Astrocyte of the cerebellum (primary cell): ENCODE measurements at places on chromosomes 6 and 20.

GRCh38 chr20:53750827-53751619 lies 157.4 kb upstream of the ZNF217 start:
- peak; percentile 77 for DNase-seq

DNA sequence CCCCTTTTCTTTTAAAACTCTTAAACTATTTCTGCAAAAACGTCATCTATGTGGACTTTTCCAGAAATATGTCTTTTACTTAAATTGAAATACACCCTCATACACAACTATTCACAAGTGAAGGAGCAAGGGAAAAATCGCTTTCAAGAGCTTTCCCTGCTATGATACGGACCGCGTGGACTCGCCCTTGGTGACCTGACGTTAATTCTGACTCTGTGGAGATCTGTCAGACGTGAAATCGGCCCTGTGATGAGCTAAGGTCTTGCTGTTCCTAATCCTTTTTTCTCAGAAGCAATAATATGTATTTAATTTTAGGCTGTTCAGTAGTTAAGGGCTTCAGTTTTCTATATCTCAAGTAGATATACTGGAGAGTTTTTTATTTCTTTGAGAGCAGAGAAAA lies 113.6 kb downstream of the RPP40 start:
- DNase-seq = no peak

- no peak for DNase-seq
These were observed 26.1 kb upstream of the TINAG start for GRCh38 chr6:54282186-54282585.

DNA sequence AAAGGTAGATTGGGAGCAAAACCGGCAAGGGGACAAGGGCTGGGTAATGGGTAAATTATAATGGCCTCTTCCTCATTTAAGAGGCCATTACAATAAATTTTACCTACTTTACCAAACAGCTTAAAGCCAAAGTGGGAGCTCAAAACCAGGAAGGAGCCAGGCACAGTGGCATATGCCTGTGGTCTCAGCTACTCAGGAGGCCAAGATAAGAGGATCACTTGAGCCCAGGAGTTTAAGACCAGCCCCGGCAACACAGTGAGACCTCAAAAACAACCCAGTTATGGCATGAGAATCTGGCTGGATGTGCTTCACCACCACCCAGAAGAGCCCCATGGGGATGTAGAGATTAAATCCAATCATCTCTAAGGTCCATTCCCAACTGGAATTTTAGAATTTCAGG lies 52.9 kb upstream of the TAF8 start:
- no peak for DNase-seq

DNA sequence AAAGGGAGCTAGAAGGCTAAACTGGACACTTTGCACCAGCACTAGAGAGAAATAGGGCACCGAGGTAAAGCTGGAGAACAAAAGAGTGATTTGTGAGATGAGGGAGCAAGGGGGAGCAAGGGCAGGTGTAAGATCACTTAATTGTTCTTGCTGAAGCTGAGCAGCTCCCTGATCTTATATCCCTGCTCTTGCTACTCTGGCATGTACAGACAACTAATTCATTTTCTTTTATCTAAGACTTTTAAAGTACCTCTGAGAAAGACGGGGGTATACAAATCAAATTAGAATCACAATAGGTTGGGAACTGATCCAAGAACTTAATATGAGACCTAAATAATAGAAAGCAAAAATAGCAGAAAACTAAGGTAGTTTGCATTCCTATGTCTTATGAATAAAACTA lies 381.7 kb upstream of the POU3F2 start:
- no peak for DNase-seq

GRCh38 chr6:168301648-168302398 lies 17.8 kb downstream of the DACT2 start:
- no peak for DNase-seq

DNA sequence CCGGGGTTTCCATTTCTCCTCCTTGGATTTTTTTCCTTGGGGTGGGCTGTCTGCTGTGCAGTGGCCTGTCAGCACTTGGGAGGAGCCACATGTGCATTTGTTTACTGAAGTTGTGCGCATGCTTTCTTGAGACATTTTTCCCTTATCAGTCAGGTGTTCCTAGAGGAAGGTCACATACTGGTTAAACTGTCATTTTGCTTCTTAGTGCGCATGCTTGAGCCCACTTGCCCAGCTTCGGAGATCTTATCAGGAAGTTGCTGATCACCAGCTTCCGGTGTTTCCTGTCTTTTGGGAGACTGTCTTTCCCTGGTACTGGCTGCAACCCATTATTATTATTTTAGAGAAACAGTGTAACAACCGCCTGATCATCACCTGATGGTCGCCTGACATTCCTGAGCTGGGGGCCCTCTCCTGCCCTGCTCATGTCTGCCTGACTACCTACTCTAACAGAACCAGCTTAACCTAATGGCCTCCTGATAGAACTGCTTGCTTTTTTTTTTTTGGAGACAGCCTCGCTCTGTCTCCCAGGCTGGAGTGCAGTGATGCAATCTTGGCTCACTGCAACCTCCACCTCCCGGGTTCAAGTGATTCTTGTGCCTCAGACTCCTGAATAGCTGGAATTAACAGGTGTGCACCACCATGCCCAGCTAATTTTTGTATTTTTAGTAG lies 378 bp upstream of the ERVFRD-1 start:
- DNase-seq = no peak

DNA sequence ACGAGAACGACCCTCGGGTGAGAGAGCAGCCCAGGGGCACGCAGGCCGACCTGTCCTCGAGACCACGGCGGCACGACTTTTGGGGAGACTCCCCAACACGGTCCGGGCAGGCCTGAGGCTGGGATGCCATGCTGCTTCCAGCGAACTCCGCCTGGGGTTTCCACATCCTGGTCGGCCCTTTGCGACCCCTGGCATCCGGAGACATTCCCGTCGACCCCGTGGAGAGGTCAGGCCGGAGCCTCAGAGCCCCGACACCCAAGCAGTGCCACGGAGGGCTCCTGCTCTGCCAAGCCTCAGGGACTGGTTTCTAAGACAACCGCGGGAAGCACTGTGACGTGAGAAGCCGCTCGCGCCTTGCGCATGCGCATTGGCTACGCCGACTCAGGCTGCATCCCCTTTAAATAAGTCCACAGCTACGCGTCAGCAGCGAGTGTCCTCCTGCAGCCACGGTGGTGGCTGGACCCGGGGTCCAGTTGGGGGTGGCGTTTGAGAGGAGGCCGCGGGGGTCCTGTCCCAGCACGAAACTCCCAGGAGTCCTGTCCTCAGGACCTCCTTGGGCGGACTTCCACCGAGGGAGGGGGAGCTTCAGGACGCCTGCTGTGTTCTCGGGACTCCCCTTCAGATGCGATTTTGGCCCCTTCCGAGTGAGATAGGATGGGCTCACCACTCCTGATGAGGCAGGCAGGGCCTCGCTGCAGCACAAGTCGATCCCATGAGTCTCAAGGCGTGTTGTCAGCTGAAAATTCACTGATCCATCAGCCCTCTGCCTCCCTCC lies 1089.3 kb upstream of the DEFB115 start:
- no peak for DNase-seq

- DNase-seq = no peak
These were observed 22.2 kb upstream of the PNPLA1 start for GRCh38 chr6:36247693-36248092.

DNA sequence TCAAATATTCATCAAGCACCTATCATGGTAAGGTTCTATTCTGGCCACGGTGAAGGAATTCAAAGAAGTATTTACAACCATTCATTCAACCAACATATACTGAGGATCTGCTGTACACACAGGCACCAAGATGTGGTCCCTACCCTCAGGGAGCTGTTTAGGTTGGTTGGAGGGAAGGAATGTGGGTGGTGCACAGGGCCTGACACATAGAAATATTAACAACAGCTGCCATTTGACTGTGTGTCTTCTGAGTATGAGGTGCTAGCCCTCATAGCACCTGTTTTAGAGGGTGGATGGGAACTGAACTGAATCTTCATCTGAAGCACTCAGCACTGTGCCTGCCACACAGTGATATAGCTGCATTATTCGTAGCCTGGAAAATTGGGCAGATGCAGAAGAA lies 7.3 kb downstream of the SNPH start:
- DNase-seq = no peak

- DNase-seq = no peak
These were observed 76.7 kb downstream of the IYD start for GRCh38 chr6:150445486-150445885.

DNA sequence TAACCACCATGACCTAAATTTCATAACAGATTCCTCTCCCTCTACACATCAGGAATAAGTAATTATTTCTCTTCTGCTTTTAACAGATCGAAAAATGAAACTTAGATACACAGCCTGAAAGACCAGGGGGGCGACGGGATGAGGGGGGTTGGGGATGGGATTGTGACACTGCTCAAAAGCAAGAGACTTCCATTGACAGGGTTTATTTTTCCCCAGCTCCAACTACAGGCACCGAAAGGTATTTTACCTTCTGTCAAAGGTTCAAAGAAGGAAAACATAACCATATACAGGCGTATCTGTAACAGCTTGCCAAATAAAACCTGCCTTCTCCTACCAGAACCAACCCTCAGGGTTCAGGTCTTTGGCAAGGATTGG lies 1.3 kb downstream of the EPHA7 start:
- no peak for DNase-seq

DNA sequence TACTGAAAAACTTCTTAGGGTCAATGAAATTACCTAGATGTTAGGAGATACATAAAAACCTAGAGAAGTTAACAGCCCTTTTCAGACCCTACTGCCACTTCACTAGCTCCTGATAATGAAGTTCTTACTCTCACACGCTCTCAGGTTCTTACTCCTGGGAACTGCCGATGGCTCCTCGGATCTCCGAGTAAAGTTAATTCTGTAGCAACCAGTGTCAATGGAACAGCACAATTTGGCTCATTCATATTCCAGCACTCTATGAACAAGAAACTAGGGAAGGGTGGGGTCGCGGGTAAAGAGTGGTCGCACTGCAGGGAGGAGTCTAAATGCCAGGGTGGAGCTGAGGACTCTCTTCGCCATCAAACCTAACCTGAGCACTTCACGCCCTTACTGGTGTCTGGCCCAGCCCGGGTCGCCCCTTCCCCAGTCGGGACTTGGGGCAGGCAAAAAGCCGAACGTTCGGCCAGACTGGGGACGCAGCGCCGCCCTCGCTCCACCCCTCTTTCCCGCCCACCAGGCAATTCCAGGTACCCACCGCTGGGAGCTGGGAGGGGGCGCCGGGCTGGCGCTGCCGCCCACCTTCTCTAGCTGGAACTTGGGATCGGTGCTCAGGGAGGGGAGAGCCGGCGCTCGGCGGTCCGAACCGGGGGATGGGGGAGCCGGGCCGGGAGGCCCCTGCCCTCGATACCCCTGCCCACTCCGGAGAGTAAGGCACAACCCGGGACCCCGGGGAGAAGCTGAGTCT lies 744 bp downstream of the RAB23 start:
- no peak for DNase-seq

GRCh38 chr6:136520517-136520916 lies 29.7 kb downstream of the MAP7 start:
- no peak for DNase-seq

GRCh38 chr6:166763606-166764472 lies 136.8 kb upstream of the RPS6KA2 start:
- no peak for DNase-seq

GRCh38 chr6:87483929-87484328 lies 11.2 kb downstream of the SLC35A1 start:
- DNase-seq = peak; percentile 55

GRCh38 chr20:32661820-32662528 lies 11.8 kb downstream of the C20orf203 start:
- no peak for DNase-seq

DNA sequence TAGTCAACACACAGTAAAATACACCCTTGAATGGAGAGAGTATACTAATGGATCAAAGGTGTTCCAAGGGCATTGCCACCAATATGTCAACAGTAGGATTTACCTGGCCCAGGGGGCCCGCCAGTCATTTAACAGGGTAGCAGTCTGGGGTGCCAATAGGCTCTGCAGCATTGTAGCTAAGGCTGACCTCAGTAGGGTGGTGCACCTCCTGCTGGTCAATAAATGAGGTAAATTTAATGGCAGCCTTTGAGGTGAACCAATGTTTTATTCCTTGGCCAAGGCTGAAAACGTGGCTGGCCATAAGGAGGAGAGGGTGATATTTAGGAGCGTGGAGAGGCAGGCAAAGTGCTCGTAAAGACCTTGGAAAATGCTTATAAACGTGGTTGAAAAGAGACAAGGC lies 147.2 kb downstream of the RPS12 start:
- no peak for DNase-seq

- DNase-seq = no peak
These were observed 14.6 kb downstream of the RTN4IP1 start for GRCh38 chr6:106614592-106615257.

GRCh38 chr20:51493346-51493791 lies 49.1 kb downstream of the NFATC2 start:
- DNase-seq = no peak

- no peak for DNase-seq
These were observed 14.9 kb downstream of the TCF21 start for GRCh38 chr6:133903855-133904254.

DNA sequence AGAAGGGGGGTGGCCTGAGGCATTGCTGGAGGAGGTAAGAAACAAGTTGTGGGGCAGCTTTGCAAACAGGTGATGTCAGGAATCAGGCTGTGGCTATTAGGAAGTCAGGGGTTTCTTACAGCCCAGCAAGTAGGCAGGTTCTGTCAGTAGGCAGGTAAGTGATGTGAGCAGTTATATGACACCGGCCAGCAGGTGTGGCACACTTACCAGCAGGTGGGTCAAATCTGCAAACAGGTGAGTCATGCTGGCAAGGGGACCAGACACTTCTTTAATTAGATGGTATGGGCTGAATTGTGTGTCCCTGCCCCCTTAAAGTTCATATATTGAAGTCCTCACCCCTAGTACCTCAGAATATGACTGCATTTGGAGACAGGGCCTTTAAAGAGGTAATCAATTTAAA lies 16.4 kb upstream of the ENPP4 start:
- no peak for DNase-seq

- DNase-seq = no peak
These were observed 21.6 kb upstream of the TRIM27 start for GRCh38 chr6:28945349-28945748.

- no peak for DNase-seq
These were observed 100.8 kb upstream of the GPR6 start for GRCh38 chr6:109877028-109878004.
